Fibroblast of gingiva (primary cell): ENCODE measurements at places on chromosomes 16 and 17.
A peak's percentile ranks its signal among the peaks of the same experiment; 100 is the strongest.

DNA sequence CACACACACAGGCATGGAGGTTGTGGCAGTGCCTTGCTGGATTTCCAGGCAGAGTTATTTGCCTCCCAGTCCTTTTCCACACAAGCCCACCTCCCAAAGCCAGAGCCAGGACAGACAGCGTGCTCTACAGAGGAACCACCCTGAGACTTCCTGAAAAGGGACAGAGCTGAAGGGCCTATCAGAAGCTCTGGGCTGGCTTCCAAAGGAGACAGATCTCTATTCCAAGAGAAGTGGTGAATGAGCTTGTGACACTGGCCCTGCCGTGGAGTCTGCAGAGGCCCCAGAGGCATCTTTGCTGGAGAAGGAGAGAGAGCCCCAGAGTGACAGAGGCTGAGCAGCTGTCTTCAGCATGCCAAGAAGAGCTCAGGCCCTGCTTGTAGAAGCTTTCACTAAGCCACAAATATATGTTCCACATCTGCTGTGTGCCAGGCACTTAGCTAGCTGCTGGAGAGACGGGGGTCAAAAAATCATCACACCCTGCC, 8.3 kb upstream of the LPCAT2 start:
- DNase-seq = peak; percentile 35

DNA sequence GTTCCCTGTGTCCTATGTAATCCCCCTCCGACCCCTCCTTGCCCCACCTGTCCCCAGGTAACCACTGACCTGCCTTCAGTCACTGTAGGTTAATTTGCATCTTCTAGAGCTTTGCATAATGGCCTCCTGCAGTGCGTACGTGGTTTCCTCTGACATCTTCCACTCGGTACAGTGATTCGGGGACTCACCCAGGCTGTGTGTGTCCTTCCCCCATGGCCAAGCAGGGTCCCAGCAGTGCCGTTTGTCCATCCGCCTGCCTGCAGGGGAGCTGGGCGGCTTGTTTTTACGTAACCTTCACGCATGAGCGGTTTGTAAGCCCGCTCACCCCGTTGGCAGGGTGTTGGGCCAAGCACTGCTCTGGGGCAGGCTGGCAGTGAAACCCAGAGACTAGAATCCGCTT, 7.9 kb downstream of the MAPK8IP3 start:
- no peak for DNase-seq

GRCh38 chr16:3661922-3662321, 7.4 kb downstream of the DNASE1 start:
- no peak for DNase-seq

- no peak for DNase-seq
Observed at GRCh38 chr16:61909074-61909473, 127.2 kb downstream of the CDH8 start.

DNA sequence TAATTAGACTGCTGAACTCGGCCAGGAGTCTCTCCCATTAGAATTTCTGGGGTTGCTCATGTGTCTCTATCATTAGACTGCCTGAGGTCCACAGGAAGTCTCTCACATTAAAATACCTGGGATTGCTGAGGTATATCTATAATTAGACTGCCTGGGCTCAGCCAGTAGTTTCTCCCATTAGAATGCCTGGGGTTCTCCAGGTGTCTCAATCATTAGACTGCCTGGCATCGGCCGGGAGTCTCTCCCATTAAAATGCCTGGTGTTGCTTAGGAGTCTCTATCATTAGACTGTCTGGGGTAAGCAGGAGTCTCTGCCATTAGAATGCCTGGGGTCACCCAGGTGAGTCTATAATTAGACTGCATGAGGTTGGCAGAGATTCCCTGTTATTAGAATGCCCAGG, 2233.4 kb downstream of the TP53TG3F start:
- no peak for DNase-seq

DNA sequence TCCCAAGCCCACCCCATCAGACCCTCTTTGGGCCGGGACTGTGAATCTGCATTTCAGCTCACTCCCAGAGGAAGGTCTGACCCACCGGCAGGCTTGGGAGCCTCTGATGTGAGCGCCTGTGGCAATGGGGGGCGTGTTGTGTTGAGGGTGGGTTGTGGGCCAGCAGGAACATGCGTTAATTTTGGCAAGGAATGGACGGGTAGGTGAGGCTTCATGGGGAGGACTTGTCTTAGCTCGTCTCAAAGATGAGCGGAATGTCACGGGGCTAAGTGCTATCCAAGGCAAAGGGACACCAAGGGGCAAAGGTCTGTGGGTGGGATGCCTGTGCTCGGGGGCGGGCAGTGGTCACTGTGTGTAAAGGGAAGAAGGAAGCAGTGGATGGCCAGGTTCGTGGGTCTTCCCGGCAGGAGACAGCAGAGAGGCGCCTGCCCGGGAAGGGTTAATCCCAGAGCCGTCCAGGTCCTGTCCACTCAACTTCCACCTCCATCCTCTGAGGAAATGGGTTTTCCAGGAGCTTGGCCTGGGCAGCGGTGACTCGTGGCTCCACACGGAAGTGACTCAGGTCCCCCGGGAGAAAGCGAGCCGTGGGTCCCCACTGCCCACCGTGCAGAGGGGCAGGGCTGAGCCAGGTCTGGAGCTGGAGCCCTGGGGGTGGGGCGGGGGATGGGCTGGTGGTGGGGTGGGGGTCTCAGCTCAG, 17.4 kb downstream of the ADGRG1 start:
- peak; percentile 47 for DNase-seq

GRCh38 chr16:72501739-72502593, 330.0 kb upstream of the PMFBP1 start:
- DNase-seq = peak; percentile 66

DNA sequence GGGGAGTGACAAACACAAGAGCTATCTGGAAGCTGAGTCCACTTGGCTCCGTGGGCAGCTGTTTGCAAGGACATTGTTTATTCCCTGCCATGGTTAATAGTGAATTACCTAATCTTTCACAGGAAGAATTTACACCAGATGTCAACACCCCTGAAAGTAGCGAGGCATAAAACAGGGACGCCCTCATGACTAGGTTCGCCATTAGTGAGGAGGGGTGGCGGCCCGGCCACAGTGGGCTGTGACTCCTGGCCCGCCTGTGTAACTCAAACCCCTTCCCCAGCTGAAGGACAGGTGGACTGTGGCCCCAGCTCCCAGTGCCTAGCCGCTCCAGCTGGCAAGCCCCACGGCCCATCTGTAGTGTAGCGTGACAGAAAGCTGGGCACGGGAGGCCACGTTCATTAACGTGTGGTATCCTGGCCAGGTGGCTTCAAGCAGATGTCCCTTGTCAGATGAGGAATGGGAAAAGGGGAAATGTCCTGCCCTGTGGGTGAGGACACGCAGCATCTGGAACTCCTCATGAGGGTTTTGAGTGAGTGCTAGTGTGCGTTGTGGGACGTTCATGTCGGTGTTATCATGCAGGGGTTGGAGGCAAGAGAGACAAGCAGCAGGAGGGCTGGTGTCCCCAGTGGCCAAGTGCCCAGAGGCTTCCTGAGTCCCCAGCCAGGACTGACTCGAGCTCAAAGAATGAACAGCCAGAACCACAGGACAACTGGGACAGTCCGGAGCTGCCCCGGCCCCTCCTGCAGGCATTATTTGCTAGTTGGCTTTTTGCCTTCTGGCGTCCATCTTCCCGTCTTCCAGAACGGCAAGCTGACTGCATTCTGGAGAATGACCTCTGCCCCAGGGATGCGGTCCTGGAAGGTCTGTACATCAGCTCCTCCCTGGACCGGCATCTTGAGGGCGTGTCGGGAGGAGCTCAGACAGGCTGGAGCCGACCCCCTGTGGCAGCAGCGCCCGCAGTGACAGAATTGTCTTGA, 19.2 kb downstream of the KDM8 start:
- DNase-seq = peak; percentile 74

GRCh38 chr17:62876063-62876462, 67.9 kb upstream of the MARCHF10 start:
- no peak for DNase-seq

GRCh38 chr17:61689610-61690180, 98.7 kb upstream of the NACA2 start:
- peak; percentile 3 for DNase-seq

DNA sequence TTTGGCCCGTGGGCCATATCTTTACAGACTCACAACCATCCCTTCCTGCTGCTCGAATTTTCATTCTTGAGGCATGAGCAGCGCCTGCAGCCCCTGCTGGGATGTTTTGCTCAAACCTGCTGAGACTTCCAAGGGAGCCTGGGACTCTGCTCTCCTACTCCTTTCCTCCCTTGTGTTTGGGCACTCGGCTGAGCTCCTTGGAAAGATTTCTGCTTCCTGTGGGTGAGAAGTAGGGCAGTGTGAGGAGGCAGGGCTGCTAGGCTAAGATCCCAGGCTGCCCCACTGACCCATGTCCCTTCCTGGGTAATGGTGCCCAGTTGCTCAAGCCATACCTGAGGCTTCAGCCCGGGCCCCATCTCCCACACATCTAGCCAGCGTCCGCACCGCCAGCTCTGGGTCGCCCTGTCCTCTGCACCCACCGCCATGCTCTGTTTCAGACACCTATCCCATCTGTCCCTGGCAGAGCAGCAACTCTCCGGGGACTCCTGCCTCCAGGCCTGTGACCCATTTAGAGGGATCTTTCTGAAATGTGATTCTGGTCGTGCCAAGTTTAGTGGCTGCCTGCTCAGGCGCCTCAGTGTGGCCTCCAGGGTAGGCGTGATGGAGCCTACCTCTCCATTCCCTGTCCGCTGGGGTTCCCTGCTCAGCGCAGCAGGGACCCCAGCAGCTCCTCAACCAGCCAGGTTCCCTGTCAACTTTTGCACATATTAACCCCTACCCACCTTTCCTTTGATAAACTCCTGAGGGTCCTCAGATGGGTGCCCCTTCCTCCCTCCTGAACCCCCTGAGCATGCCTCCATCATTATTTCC, 190.1 kb downstream of the CCDC182 start:
- no peak for DNase-seq

DNA sequence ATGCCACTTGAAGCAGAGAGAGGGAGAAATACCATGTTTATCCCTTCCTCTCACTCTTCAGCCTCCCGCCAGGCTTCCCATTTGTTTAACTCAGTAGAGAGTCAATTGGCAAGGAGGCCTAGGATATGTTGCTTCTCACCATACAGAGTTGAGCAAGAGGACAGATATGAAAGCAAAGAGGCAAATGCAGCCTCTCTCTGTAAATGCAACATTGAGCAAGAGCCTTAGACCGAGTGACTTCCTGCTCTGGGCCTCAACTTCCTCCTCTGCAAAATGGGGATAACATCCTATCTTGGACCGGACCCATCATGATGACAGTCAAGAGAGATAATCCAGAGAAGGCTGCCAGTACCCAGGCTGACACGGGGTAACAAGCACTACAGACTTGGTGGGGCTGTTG, 36.8 kb downstream of the SOCS1 start:
- DNase-seq = no peak

GRCh38 chr16:73616770-73617169, 568.8 kb upstream of the ZFHX3 start:
- DNase-seq = no peak

- no peak for DNase-seq
Observed at GRCh38 chr16:85498607-85499006, 114.5 kb upstream of the GSE1 start.

DNA sequence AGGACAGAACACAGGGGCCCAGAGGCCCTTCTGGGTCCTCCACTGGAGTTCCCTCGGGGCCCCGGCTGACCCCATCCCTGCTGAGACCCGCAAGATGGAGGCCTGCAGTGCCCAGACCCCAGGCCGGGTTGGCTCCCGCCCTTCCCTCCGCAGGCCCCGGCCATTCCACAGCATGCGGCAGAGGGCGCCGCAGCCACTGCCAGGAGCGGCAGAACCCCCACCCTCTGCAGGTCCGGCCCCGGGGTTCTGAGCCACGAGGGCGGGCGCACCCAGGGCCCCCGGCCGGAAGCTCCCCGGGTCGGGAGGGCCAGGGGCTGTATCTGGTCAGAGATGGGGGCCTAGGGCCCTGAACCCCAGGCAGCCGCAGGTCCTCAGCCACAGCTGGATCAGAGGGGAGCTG, 2.4 kb upstream of the PERCC1 start:
- DNase-seq = no peak

DNA sequence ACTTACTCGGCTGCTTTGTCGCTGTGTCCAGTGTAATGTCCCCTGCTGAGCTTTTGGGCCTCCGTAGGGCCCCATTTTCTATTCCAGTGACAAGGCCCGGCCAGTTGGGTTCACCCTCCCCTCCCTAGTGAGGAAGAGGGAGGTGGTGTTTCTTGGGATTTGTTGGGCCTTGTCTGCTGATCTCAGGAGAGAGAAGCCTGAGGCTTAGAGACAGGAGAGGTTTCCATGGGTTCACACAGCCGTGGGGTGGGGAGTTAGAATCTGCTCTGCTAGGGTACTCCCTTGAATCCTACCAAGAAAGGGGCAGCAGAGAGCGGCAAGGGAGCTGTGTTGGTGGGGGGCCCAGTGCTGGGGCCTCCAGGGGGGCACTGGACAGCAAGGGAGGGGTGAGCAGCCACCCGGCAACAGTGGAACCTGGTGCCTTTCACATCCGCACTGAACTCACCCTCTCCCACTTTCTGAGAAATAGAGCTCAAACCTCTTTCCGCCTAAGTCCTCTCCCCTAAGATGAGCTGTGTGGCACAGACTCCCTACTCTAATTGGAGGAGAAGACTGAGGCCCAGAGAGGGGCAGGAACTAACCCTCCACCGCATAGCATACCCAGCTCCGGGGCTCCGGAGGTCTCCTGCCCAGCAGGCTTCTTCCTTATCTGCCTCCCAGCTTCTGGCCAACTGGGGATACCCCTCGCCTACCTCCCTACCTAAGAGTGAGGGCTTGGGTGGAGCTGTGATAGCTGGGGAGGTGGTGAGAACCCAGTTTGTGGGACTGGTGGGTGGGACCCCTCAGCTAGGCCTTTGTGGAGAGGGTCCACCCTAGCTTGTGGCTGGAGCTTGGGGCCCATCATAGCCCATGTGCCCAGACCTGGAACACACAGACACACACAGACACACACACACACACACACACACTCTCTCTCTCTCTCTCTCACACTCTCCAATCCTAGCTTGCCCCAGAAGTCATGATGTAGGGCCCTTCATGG, 6.8 kb downstream of the TBKBP1 start:
- DNase-seq = no peak

- peak; percentile 43 for DNase-seq
Observed at GRCh38 chr17:75277664-75278071, 6.6 kb upstream of the MIF4GD start.

GRCh38 chr17:38554430-38555350, 51.1 kb downstream of the SRCIN1 start:
- DNase-seq = no peak

DNA sequence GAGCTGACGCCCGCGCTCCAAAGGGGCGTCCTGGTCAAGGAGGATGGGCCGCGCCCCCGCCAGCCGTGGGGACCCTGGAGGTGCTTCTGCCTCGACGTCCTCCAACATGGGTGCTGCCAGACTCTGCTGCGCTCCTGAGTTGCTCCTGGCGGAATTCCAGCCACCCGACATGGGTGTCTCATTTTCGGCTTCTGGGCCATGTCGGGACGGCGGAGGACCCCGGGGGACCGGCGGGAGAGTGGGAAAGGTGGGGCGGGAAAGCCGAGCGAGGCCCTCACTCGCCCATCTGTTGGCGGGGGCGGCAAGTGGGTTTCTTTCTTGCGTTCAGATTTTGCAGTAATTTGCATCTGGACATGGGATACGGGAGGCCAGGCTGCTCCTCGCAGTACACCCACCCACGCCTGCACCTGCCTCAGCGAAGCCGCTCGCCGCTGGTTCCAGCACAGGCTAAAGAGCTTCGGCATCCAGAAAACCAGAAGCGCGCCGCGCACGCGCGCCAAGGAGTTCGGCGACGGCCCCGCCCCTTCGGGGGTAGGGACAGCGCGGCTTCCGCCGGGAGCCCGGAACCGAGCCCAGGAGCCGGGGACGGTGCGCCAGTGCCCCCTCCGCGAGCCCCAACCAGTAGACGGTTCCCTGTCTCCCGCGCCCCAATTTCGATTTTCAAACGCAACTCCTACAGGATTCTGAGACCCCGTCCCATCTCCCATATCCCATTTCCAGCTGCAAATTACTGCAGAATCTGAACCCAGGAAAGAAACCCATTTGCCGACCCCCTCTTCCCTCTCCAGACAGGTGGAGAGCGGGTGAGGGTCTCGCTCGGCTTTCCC, at the start of gene ARMC7:
ARMC7 (plus strand) TSS at position 563 of the 827 bp plus-strand sequence. CDS start 320 bp downstream, outside the sequence.
- DNase-seq = peak; percentile 72
